ENCODE measurements at places on chromosomes 4 and X. TPM values are rescaled to one million over a fixed set of nuclear protein-coding genes. Genes with fewer than 3 reads are reported as not detected.
A peak's percentile ranks its signal among the peaks of the same experiment; 100 is the strongest.

- DNase-seq = no peak
Measured at GRCh38 chr4:24266951-24267722, 317.2 kb downstream of the DHX15 start.

DNA sequence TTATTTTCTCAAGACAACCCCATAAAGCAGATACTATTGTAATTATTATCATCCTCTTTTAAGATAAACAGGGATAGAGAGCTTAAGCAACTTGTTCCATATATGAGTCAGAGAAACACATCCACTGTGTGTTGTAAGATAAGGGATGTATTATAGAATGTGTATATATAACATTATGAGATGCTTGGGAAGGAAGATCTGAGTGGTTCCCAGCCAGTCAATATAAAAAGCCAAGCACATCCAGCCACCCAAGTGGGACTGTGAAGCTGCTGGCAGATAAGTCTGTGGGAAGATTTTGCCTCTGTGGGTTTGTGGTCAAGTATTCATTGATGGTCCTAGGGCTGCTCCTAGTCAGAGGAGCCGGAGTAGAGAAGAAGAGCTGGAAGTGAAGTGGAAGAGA lies 16.5 kb upstream of the BMPR1B start:
- no peak for DNase-seq

DNA sequence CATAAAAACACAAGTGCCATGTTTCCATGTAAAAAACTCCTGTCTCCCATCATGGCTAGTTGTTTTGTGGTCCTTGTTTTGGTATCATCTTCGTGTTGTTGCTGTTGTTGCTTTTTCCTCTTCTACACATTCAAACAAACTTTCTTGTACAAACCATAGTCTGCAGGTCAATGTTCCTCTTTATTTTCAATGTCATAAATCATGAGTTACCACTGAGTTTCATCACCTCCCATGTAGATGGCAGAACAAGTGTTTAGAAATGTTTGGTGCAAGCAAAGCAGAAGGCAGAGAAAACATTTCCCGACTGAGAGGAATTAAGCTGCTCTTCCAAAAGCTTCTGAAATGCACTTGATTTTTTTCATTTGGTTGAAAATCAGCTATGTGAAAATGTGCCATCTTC lies 166.0 kb downstream of the ANTXR2 start:
- no peak for DNase-seq

DNA sequence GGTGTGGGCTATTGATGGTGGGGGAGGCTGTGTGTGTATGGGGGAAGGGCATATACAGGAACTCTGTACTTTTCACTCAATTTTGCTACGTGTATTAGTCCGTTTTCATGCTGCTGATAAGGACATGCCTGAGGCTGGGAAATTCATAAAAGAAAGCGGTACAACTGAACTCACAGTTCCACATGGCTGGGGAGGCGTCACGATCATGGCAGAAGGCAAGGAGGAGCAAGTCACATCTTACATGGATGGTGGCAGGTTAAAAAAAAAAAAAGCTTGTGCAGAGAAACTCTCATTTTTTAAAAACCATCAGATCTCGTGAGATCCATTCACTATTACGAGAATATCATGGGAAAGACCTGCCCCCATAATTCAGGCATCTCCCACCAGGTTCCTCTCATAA lies 152.3 kb downstream of the NEK1 start:
- DNase-seq = no peak

GRCh38 chrX:102063445-102064074 lies 61.9 kb upstream of the TCEAL2 start:
- no peak for DNase-seq

GRCh38 chr4:41258783-41259182 lies 2.1 kb downstream of the UCHL1 start:
- DNase-seq = no peak

GRCh38 chrX:152817078-152817764 lies 13.3 kb downstream of the CETN2 start:
- no peak for DNase-seq

- DNase-seq = no peak
Measured at GRCh38 chrX:70190225-70190624, 12.9 kb downstream of the DGAT2L6 start.

GRCh38 chrX:153310901-153311300 lies 10.7 kb downstream of the PNMA6F start:
- DNase-seq = no peak

DNA sequence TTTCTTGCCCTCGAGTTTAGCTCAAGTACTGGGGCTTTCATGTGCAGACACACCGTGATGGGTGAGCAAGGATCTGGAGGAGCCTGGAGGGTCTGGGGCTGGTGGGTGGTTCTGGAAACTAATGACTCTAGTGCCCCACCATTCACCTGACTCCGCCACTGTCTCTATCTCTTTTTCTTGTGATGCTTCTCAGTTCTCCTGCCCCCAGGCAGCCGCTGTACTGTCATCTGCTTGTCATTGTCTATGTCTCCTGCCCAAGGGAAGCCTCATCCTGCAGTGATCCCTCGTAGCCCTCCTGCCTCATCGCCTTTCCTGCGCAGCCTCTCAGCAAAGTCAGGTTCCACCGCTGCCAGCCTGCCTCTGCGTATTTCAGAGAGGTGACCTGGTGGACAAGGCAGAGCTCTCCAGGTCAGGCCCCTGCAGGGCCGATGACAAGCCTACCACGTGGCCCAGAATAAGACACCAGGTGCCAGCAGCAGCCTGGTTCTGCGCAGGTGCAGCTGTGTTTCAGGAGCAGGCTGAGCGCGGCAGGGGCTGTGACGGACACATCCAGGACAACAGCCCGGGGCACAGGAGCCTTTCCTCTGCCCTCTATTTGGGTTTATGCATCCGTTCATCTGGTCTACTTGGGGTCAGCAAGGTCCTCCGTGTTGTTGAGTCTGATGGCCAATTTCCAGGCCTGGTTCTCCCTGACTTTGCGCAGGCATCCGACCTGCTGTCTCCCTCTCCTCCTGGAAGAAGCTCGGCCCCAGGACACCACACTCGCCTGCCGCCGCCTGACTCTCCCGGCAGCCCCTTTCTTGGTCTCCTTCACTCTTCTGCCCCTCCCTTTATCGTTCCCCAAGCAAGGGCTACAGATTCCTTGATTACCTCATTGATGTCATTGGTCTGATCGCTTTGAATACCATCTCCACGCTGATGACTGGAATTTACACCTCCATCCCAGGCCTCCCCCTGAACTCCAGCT lies 30.9 kb upstream of the CDKN2AIP start:
- no peak for DNase-seq

DNA sequence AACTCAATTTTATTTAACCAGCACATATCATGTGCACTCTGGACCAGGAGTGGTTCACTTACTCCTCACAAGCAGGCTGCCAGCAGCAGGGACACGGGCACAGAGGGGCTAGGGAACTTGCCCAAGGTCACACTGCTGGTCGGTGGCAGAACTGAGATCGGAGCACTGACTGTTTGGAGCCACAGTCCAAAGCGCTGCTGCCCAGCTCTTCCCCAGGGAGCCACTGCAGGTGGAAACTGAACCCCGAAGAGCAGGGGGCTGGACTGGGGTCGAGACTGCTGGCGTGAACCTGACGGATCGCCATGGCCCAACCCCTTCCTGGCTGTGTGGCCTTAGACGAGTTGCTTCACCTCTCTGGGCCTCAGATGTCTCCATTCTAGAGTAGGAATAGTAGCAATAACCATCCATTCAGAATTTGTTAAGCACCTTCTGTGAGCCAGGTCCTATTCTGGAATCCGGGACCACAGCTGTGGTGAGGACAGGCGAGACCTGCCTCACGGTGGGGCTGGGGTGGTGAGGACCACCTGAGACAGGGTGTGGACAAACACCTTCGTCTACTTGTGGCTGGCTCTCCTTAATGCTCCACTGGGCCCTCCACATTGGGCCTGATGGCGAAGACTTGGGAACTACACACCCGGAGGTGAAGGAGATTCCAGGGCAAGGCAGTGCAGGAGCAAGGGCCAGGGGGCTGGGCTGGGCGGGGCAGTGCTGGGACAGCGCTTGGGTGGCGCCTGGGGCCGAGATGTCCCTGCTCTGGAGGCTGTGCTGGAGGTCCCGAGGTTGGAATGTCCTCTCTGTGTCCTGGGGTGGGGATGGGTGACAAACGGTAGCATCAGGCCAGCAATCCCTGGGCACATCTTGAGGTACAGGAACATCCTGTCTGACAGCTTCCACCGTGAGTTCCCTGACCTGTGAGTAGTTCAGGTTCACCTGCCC lies 32.0 kb upstream of the KIAA0232 start:
- no peak for DNase-seq

DNA sequence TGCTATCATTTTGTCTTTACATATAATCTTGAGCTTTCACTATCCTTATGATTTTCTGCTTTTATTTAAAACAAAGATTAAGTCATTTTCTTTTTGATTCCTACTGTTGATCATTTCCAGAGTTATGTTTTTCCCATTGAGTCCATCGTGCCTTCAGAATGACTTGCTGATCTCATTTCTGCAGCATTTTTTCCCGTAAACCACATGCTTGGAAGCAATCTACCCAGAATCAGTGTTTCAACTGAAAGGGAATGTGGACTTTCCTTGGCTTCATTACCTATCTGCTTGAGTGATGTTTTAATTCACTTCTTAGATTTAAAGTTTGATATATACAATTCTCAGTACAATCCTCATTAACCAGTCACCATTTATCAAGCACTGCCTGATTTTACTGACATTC lies 192.4 kb upstream of the FSTL5 start:
- no peak for DNase-seq

DNA sequence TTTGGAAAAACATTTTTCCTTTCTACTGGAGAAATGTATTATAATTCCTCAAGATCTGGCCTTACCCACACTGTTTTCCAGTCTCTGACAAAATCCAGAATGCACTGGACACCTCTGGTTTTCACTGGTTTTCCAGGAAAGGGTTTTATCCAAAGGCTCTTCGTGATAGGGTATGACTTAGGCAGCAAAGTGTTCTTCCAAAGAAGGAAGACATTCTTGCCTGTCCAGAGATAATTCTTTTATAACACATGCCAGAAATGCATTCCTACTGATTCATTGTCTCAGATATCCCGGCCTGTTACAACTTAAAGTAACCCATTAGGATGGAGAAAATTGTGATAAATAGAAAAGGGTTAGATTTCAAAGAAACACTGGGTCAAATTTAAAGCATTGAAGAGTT lies 2343.1 kb downstream of the PCDH7 start:
- no peak for DNase-seq

GRCh38 chr4:167713756-167714155 lies 378.6 kb upstream of the ANXA10 start:
- DNase-seq = no peak

DNA sequence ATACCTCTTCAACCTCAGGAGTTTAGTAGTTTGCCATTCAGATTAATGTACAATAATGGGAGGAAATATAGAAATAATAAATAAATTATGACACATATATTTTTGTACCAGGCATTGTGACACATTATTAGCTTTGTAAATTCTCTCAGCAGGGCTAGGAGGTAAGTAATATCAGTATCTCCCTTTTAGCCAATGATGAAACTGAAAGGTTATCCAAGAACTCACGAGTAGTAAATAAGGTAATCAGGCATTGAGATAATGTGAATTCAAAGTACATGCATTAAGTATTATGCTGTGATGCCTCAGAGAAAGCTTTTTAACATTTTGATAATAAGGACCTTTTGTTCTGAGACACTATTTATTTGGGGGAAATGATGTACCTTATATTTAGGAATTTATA lies 5.3 kb upstream of the ARAP2 start:
- DNase-seq = no peak

DNA sequence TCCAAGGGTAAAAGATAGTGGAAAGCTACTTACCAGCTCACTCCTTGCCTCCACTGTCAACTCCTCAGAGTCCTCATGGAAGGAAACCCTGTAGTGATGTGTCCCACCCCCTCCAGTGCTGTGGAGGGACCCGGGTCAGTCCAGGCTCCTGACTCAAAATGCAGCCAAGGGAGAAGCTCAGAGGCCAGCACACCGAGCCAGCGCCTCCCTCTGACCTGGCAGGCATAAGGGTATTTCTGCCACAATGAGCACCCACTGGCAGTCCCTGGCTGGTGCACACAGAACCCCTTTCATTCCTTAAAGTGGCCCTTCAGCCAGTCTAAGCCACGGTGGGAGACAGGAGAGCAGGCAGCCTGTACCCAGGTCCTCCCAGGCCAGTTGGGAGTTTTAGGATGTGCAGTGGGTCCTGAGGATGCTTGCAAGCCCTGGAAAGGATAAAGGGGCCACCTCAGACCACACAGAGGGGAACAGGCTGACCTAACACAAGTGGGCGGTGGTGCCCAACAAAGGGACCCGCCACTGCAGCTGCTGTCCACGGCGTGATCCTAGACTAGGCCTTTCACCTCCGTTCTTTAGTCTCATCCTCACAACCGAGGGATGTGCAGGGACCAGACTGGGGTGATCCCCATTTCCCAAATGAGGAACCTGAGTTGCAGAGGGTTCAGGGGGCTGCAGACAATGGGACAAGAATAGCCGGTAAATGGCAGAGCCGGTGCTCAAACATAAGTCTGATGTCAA lies 5.7 kb downstream of the JAKMIP1 start:
- DNase-seq = no peak

- no peak for DNase-seq
Measured at GRCh38 chr4:102534845-102535244, 33.7 kb downstream of the NFKB1 start.

- no peak for DNase-seq
Measured at GRCh38 chr4:24160358-24160757, 270.5 kb upstream of the PPARGC1A start.

- DNase-seq = no peak
Measured at GRCh38 chr4:95638920-95639501, 90.2 kb upstream of the UNC5C start.

DNA sequence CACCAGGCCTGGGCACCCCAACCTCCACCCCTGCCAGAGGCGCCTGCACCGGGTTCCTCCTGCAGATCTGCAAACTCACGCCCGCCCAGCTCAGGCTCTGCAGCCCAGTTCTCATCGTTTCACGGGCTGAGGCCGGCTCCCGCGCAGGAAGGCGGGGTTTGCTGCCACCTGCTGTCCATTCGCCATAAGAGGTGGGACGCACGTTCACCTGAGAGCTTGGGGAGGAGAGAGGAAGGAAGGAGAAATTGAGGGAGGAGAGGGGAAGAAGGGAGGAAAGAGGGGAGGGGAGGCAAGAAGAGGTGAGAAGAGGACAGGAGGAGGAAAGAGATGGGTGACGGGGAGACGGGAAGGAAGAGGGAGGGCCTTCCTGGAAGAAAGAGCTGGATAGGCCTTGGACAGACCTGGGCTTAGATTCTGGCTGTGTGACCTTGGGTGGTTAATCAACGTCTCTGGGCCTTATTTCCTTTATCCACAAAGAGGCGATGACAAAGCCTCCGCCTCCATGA lies 114.5 kb downstream of the ADRA2C start:
- DNase-seq = peak; percentile 70

Gene CLCN4
- total RNA-seq = not detected

Gene RUFY3
- 29.3 TPM for total RNA-seq

Data from activated CD4-positive, alpha-beta T cell treated with anti-CD3 and anti-CD28 coated beads, Interleukin-2, amount 10 ng/mL, durations not matched to agents 7 days and 5 days (primary cell).